ENCODE measurements at places on chromosomes 13 and 19. TPM values are rescaled to one million over a fixed set of nuclear protein-coding genes. Genes with fewer than 3 reads are reported as not detected.

The SPTBN4 gene
- not detected for polyA plus RNA-seq

The OVOL3 gene
- polyA plus RNA-seq, result not detected

The ZIC5 gene
- not detected for polyA plus RNA-seq

The LHB gene
- polyA plus RNA-seq, result not detected

The ZNF486 gene
- 5.5 TPM for polyA plus RNA-seq

DNA sequence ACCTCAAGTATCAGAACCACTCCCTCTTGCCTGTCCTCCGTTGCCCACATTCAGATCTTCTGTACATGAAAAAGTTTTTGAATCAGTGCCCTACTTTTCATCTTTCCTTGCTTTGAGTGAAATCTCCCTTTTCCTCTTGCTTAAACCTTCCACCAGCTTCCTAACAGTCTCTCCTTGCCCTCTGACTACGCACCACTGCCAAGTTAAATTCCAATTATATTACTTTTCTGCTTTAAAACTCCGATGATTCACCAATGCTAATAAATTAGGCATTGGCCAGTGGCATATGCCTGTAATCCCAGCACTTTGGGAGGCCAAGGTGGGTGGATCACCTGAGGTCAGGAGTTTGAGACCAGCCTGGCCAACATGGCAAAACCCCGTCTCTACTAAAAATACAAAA lies 30.7 kb upstream of the RFXAP start:
- H3K27ac ChIP-seq, result no peak overlapping the region
- no peak for DNase-seq
- H3K4me1 ChIP-seq, result no peaks in the 10 kb centered on the region
- H3K36me3 ChIP-seq, result no peaks in the 10 kb centered on the region

GRCh38 chr13:50646070-50646469 lies 197.4 kb downstream of the DLEU7 start:
- no peaks in the 10 kb centered on the region for H3K4me1 ChIP-seq
- peaks cover 12% of the 10 kb centered on the region for H3K27me3 ChIP-seq
- H3K27ac ChIP-seq, result no peak overlapping the region
- no peak for DNase-seq
- H3K4me3 ChIP-seq, result no peak overlapping the region

DNA sequence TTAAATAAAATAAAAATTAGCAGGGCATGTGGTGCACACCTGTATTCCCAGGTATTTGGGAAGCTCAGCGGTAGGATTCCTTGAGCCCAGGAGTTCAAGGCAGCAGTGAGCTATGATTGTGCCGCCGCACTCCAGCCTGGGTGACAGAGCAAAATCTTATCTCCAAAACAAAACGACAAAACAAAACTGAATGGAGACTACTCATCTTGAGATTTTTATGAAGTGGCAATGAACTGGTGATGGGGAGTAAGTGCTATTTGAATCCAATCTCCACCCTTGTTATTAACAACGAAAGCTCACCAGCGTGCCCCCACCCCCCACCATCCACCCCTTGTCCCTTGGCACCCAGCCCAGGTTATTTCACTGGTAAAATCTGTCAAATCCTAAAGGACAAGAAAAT lies 45.2 kb upstream of the URI1 start:
- no peaks in the 10 kb centered on the region for H3K36me3 ChIP-seq
- no peak for DNase-seq
- H3K27ac ChIP-seq, result no peak overlapping the region
- H3K27me3 ChIP-seq, result peaks cover 2% of the 10 kb centered on the region
- H3K4me3 ChIP-seq, result no peak overlapping the region

DNA sequence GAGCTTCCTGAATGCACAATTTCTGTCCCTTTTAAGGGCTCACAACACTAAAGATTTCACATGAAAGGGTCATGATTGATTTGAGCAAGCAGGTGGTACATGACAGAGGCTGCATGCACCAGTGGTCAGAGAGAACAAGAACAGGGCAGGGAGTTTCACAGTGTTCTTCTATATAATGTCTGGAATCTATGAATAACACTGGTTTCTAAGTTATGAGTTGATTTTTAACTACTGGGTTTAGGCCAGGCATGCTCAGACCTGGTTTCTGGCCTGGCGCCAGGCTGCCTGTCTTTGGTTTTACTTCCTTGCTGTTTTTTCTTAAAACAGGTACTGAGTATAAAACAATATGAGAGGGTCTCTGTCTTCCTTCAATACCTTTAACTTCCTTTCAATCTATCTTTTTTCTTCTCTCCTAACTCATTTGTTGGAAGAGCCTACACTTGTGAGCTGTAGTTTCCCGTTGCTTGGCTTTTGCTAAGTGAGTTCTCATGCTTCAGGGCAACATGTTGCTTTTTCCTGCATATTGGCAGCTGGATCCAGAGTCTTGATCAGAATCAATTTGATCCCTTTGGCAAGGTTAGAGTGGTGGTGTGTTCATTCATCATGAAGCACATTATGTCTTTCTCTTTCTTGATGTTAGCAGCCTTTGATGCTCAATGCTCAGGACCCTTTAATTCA lies 38.5 kb upstream of the FGF14 start:
- no peak for DNase-seq
- no peak overlapping the region for H3K27ac ChIP-seq
- no peak overlapping the region for H3K4me3 ChIP-seq
- H3K27me3 ChIP-seq, result peaks cover 7% of the 10 kb centered on the region
- H3K36me3 ChIP-seq, result no peaks in the 10 kb centered on the region
- H3K4me1 ChIP-seq, result no peaks in the 10 kb centered on the region

DNA sequence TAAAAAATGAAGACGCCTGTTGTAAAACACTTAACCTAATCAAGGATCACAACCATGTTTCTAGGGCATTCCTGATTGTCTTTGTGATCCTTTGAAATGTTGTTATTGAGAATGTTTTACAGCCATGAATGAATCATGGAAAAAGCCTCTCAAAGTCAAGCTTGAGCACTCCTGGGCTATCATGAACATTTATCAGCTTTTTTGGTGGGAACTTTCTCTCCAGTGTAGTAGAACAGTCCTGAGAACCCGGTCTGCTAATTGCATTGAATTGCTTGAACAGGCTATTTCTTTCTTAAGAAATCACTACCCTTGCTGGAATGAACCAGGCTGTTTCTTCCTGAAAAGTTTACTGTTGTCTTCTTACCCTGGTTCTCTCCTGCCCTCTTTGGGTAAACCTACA lies 516.5 kb downstream of the FGF9 start:
- H3K4me1 ChIP-seq, result no peaks in the 10 kb centered on the region
- no peak overlapping the region for H3K4me3 ChIP-seq
- H3K27me3 ChIP-seq, result peaks cover 1% of the 10 kb centered on the region
- no peak for DNase-seq

Measured in immature natural killer cell (primary cell).